Epithelial cell of prostate (primary cell): ENCODE measurements at places on chromosomes 16 and 17.

- no peak for DNase-seq
Measured at GRCh38 chr17:19755821-19756510, 7.9 kb upstream of the ALDH3A1 start.

DNA sequence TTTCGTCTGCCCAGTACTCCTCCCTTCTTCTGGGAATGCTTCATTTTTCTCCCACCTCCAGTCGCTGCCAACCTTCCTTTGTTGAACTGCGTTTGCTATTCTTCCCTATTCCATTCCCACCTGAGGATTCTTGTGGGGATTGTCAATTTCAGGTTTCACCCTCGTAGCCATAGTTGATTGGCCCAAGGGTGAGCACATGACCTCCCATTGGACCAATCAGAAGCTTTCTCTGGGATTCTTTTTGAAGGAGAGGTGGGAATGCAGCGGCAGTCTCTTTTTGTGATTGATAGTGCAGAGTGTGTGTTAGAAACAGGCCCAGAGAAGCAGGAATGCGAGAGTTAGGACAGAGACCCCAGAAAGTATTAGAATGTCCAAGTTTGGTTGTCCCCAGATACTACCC, 49.1 kb upstream of the GPRC5B start:
- DNase-seq, result no peak

DNA sequence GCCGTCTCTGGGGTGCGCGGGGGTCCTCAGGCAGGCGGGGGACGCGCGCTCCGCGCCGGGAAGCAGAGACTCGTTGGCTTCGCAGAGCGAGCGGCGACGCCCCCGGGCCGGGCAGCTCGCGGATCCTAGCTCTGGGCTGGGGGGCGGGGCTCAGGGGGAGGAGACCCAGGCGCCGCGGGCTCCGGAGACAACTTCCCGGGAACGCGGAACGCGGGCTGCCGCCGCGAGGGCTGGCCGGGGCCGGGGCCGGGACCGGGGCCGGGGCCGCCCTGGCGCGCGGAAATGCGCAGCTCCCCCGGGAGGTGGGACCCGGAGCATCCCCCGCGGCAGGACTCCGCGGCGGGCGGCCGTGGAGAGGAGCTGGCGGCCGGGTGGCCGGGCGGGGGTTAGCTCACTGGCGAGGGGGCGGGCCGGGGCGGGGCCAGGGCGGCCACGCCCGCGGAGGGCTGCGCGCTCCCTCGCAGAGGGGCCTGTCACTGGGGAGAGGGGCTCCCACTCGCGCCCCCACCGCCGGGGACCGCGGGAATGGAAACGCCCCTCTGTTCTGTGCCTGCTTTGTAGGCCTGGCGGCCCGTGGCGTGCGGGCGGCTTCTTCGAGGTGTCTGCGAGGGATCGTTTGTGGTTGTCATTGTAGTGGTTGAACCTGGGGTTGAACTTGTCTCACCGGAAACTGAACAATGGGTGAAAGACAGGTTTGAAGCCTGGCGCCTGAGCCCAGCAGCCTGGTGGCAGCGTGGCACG, at the start of gene GAS7:
TSS of gene GAS7 (minus strand) at position 98 of the 741 bp plus-strand sequence.
- no peak for DNase-seq

DNA sequence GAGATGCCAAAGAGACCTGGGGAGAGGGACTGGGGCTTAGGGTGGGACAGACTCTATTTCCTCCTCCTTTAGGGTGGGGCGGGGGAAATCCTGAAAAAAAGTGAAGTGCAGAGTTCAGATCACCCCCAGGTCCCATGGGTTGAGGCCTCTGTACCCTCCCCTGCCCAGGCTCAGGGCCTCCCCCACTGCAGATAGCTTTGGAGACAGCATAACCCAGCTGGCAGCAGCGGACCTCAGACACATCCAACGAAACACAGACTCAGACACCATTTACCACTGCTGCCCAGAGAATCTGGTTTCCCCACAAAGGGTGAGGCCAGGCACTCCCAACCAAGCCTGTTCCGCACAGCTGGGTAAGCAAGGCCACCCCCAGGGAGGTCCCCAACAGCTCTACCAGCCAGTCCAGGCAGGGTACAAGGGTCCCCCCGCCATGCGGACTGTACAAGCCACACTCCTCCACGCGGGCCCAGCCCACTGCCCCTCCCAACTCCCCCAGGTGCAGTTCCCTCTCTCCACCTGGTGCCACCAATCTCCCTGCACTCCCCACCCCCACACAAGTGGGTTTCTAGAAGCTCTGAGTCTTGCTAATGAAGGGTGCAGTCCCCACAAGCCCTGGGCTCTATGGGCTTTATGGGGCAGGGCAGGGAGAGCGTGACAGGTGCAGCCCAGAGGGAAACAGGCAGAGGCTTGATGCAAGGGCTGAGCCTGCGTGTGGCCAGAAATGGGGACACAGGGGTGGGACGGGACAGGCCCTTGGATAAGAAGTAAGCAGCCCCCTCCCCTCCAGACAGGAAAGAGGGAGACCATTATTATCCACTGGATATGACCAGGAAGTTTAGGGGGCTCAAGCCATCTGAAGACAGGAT, 8.9 kb downstream of the RHBDF2 start:
- no peak for DNase-seq

DNA sequence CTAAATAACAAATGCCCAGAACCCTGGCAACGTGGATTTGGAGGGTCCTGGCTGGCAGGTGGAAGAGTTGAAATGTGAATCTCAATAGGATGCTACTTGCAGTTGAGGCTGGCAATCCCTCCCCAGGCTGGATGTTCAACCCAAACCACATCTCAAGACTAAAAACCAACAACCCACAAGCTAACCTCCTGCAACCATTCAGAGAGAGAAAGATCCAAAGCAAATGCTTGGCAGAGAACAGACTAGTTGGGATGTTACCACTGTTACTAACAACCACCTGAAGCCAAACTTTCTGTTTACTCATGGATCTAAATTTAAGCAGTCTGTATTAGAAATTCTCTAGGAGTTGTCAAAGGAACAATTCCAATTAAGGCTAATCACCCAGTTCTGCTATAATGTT, 27.9 kb downstream of the SMG6 start:
- DNase-seq, result no peak

DNA sequence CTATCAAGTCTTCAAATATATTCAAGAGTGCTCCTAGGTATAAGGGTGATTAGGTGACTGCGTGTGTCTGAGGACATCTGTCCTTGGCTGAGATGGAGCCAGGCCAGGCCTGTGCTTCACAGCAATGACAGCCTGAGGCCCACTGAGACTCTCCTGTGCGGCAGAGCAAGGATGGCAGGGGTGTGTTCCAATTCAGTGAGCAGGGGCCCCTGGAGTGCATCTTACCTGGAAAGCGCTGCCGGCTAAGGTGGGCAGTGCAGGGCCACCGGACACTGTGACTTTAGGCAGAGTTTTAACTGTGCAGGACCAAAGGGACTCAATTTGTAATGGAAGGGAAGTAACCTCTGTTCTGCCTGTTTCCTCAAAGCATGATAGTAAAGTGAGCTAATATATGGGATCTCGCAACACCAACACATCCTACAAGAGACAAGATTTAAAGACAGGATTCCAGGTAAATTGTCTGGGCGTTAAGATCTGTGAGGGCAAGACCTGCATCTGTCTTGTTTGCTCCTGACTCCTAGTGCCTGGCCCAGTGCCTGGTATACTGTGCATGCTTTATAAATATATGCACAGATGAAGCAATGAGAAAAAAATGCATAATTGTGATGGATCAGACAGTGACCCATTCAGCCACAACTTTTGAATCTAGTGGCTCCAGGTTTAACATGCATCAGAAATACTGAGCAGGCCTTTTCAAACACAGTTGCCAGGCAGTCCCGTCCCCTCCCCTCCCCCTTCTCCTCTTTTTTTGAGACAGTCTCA, 86.7 kb downstream of the MRC2 start:
- DNase-seq, result no peak

DNA sequence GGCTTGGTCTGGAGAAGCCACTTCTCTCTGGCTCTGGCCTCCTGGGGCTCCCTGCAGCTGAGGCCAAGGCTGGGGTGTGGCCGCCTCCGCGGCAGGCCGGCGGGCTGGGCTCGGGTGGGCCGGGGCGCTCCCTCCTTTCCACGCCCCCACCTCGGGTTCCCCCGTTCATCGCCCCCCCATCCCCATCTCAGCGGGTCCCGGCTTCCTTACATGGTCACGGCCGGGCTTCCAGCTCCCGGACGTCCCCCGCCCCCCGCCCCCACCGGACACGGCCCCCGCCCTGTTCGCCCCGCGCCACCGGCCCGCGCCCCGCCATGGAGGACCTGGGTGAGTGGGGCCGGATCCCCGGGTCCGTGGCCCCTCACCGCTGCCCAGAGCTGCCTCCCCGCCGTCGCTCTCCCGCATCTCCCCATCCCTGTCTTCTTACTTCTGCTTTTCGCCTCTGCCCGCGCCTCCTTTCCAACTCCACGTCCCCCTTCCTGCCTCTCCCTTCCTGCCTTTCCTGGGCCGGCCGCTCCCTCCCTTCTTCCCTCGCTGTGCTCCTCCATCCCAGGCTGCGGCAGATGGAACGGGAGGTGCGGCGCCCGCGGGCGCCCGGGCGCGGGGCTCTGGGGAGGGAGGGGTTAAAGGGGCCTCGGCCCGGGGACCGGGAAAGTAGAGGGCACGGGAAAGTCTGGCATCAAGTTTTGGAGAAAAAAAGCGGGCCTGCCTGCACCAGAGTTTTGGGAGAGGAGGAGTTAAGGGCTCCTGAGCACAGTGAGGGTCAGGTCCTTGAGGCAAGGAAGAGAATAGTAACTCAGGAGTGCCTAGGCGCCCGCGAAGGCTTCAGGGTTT, at the start of gene TGFB1I1:
TSS of gene TGFB1I1 (plus strand) at position 278 of the 834 bp plus-strand sequence. CDS start at position 315, 37 bp downstream.
- DNase-seq, result no peak
